Activated T-cell treated with anti-CD3 and anti-CD28 coated beads, Interleukin-2, amount 50 U/mL, for 24 hours (primary cell): ENCODE measurements at places on chromosomes 5 and 9.

GRCh38 chr5:77300451-77300850 lies 90.0 kb downstream of the PDE8B start:
- no peak overlapping the region for H3K27ac ChIP-seq
- H3K4me1 ChIP-seq: no peaks in the 10 kb centered on the region
- no peaks in the 10 kb centered on the region for H3K36me3 ChIP-seq
- H3K4me3 ChIP-seq: no peak overlapping the region
- no peak for DNase-seq
- H3K27me3 ChIP-seq: peaks cover 19% of the 10 kb centered on the region

GRCh38 chr9:124810663-124811355 lies 33.9 kb downstream of the OLFML2A start:
- H3K4me3 ChIP-seq: no peak overlapping the region
- no peaks in the 10 kb centered on the region for H3K36me3 ChIP-seq
- H3K4me1 ChIP-seq: no peaks in the 10 kb centered on the region

GRCh38 chr9:4301296-4301695 lies 1.4 kb upstream of the GLIS3 start:
- peaks cover 34% of the 10 kb centered on the region for H3K27me3 ChIP-seq
- H3K36me3 ChIP-seq: peaks cover 8% of the 10 kb centered on the region
- peaks cover 83% of the 10 kb centered on the region for H3K4me1 ChIP-seq
- no peak overlapping the region for H3K4me3 ChIP-seq
- no peak for DNase-seq

GRCh38 chr5:138448481-138449398 lies 9.9 kb downstream of the REEP2 start:
- DNase-seq: peak; percentile 8
- H3K36me3 ChIP-seq: no peaks in the 10 kb centered on the region
- no peak overlapping the region for H3K4me3 ChIP-seq
- no peak overlapping the region for H3K27ac ChIP-seq
- peaks cover 5% of the 10 kb centered on the region for H3K4me1 ChIP-seq
- no peaks in the 10 kb centered on the region for H3K27me3 ChIP-seq

DNA sequence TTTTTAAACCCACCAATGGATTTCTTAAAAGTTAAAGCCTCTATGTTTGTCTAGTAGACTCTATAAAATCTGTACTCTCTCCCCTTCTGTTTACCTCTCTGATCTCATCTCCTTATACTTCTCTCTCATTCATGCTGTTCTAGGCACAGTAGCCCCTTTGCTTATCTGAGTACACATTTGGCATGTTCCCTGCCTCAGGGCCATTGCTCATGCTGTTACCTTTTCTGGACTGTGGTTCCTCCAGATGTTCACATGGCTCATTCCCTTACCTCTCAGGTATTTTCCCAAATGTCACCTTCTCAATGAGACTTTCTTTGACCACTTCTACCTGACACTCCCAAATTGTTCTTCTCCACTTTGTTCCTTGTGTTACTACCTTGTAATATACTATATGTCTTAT lies 176.1 kb downstream of the CWC27 start:
- H3K4me3 ChIP-seq: no peak overlapping the region
- no peak for DNase-seq
- peaks cover 10% of the 10 kb centered on the region for H3K36me3 ChIP-seq
- H3K4me1 ChIP-seq: no peaks in the 10 kb centered on the region
- no peak overlapping the region for H3K27ac ChIP-seq
